ENCODE measurements at places on chromosomes 6 and 20.
A peak's percentile ranks its signal among the peaks of the same experiment; 100 is the strongest.

DNA sequence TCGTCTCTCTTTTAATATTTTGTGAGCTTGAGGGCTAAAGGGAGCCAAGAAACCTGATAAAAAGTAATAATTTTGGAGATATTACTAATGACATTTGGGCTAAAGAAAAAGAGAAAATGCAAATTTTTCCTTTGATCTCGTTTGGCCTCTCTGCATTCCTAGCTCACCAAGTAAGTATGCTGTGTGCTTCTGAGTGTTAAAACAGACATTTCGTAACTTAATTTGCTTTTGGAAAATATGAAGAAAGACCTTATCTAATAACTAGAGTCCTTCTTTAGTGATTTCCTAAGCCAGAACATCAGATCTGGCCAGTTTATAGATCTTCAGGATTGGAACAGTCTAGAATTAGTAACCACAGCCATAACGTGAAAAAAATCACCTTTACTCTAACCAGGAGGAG, 872.9 kb upstream of the SLC35B3 start:
- no peak for DNase-seq

DNA sequence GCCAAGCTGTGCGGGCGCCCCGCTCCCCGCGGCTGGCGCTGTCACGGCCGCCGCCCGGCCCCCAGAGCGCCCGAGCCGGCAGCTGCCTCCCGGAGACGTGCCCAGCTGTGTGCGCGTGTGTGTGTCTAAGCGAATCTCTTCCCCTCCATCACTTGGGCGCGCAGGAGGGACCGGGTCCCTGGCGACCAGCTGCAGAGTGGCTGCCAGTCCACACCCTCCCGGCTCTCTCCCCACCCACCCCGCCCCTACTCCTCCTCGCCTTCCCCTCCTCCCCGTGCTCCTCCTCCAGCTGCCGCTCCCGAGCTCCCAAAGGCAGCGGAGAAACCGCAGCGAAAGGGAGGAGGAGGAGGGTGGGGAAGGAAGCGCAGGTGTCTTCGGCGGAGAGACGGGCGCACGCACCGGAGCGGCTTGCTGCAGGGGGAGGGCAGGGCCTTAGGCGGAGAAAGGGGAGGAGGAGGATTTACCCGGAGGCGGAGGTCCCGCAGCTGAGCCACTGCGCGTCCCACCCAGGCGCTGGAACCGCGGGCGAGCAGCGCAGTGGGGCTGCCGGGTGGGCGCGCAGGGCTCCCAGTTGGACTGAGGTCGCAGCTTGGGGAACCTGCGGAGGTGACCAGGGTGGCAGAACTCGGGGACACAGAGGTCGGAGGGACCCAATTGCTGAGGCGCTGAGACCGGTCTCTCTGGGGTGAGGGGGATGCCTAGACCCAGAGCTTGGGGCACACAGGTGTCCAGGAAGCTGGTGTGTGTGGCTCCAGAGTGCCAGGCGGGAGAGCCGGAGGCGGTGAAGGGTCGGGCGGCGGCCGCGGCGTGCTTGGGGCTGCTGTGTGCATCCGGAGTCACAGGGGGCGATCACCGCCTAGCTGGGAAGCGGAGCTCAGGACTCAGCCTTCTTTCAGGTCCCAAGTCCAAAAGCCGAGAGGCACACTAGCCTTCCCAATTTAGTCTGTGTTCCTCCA, at the start of gene HS3ST5:
HS3ST5 (minus strand) TSS at position 198 of the 956 bp plus-strand sequence. CDS start 280,178 bp downstream, outside the sequence.
- peak; percentile 14 for DNase-seq

DNA sequence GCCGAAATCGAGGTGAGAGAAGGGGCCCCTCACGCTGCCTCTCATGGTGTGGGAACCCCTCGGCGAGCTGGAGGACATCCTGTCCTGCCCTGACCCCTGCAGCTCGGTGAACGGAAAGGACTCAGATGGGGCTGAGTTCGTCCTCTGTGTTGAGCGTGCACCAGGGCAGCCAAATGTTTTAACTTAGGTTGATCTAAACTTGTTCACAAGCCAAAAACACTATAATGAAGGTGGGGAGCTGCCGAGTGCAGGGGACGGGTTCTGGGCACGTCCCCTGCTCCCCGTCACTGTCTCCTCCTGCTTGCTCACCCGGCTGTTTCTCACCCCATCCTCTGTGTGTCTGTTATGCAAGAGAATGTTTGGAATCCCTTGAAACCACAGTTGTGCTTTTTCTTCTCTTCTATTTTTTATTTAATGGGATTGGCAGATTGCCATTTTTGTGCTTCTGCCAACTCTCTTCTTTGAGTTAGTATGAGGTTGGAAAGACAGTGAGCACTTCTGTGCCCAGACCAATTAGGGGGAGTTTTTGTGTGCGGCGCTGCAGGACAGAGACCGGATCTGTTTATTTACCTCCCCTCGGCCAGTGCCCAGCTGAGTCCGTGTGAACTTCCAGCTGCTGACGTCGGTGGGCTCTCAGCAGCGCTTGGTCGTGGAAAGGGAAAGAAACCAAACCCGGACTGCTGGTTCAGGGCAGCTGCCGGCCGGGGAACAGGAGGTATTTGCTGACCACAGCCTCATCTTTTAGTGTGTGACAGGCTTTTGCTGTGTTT, 158.1 kb downstream of the DTNBP1 start:
- DNase-seq: no peak

GRCh38 chr20:20799716-20800312, 87.4 kb upstream of the RALGAPA2 start:
- no peak for DNase-seq

GRCh38 chr6:7134999-7135745, 27.4 kb downstream of the RREB1 start:
- DNase-seq: peak; percentile 47

DNA sequence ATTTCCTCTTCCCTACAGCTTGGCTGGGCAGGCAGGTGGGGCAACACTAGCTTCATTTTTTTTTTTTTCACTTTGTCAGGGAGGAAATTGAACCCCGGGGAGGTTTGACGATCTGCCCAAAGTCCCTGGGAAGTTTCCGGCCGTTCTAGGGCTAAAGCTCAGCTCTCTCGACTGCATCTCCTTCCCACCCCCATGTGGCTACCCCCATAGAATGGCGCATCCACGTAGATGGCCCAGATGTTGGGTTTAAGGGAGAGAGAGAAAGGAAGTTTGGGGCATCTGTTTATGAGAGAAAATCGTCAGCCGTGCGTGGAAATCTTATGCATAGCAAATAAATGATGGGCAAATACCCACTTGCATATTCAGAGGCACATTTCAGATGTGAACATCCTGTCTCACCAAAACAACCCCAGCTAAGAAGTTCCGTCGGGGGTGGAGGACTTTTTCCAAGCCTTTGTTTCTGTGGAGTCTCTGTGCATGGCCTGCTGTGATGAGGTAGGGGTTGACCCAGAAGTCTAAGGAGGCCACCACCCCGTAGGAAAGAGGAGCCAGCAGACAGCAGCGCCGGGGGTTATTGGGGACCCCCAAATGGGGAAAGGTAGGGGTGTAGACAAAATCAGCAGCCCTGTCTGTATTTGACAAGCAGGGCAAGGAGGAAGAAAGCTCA, 40.5 kb upstream of the ZNF831 start:
- peak; percentile 7 for DNase-seq

GRCh38 chr6:150939399-150939798, 73.9 kb downstream of the MTHFD1L start:
- DNase-seq: no peak

GRCh38 chr6:89657445-89658158, 19.1 kb upstream of the LYRM2 start:
- no peak for DNase-seq

DNA sequence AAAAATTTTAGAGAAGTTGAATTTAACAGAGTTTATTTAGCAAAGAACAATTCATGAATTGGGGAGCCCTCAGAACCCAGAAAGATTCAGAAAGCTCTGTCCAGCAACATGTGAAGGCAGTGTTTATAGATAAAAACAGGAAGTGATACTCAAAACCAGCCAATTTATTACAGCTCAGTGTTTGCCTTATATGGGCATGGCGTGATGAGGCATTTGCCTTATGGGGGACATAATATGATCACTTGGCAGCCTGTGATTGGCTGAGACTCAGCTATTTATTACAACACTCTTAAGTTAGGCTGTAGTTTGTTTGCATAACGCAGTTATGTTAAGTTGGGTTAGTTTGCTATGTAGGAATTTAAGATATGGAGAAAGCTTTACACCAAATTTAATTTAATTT, 11.5 kb downstream of the HLA-DPA1 start:
- DNase-seq: peak; percentile 26

DNA sequence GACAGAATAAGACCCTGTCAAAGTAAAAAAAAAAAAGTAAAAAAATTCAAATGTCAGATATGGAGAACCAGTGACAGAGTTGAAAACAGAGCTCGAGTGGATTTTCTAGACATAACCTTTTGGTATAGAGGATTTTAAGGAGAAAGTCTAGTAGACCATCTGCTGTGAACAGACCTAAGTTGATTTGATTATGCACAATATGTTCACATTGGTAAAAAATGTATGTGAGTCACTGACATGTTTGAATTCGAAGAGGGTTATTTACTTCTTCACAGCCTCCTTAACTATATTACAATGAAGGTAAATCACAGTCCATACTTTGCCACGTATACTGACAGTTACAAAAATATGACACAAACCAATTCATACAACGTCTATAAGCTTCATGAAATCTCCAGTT, 7.4 kb downstream of the TINAG start:
- DNase-seq: no peak

- no peak for DNase-seq
Observed at GRCh38 chr6:2807342-2808090, 34.1 kb downstream of the SERPINB1 start.

- no peak for DNase-seq
Observed at GRCh38 chr6:52594221-52594620, 17.4 kb upstream of the TRAM2 start.

DNA sequence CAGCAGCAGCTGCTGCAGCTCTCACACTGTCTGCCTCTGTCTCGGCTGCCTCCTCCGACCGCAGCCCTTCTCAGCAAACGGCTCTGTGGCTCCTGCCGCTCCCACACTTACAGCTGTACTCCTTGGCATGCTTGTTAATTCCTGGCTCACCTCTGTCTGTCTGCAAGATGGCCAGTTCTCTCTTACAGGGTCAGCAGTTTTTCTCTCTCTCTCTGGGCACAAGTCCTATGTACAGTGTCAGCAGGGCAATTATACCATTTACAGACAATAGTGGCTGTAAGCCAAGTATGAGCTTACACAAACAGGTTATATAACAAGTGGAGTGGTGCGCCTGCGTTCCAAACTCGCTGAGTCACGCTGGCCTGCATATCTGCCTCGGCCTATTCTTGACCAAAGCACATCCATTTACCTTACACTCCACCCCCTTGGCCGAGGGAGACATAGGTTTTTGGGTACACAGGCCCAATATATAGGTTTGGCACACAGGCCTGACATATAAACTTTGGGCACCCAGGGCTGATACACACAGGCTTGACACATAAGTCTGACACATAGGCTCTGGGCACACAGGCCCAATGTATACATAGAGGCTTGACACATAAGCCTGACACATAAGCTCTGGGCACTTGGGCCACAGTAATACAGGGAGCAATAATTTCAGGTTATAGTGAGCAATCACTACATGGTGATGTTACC, 4.4 kb downstream of the ZKSCAN3 start:
- DNase-seq: no peak

DNA sequence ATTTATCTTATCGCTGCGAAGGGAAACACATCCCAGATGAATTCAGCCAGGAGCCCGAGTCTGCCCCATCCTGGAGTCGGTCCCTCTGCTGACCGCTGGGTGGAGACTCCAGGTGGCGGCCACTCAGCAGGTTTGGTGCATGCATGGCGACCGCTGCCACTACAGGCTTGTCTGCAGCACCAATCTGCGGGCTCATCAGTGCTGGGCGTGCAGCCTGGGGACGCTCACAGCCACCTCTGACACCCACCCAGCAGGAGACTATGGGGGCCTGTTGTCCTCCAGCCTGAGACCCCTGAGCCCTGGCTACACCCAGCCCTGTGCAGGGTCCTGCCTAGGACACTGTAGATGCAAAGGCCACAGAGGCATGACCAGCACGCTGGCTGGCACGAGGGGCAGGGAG, 40.5 kb upstream of the GATA5 start:
- no peak for DNase-seq

DNA sequence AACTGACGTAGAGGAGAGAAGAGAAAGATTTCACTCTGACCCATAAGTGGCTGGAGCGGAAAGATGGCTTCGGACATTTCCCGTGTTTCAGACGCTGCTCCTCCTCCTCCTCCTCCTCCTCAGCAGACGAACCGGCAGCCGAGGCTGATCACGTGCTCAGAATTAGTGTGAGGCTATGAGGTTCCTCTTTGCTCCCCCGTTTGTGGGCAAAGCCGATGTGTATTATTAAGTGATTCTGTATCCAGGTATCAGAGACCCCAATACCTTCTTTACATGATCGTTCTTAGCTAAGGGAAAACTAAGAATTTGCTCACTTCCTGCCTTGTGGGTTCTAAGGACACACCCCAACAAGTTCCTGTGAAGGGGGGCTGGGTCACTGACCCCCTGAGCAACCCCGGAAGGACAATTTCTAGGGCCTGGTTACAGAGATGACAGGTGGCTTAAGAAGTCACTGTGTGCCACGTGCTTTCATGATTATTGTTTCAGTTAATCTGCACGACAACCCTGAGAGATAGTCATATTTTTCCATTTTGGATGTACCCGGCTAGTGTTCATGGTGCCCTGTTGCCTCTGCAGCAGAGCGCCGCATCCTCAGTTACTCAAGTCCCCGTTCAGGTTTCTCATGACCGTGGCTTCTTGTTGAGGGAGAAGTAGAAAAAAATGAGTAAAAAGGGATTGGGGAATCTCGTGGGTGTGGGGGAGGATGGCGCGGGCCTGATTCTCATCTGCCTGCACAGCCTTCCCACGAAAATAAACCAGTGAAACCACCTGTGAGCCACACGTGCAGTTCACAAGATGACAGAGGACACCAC, 671.8 kb downstream of the QKI start:
- no peak for DNase-seq

- peak; percentile 10 for DNase-seq
Observed at GRCh38 chr20:52379723-52380336, 188.3 kb upstream of the ZFP64 start.

GRCh38 chr6:22737331-22737730, 168.0 kb downstream of the HDGFL1 start:
- no peak for DNase-seq

DNA sequence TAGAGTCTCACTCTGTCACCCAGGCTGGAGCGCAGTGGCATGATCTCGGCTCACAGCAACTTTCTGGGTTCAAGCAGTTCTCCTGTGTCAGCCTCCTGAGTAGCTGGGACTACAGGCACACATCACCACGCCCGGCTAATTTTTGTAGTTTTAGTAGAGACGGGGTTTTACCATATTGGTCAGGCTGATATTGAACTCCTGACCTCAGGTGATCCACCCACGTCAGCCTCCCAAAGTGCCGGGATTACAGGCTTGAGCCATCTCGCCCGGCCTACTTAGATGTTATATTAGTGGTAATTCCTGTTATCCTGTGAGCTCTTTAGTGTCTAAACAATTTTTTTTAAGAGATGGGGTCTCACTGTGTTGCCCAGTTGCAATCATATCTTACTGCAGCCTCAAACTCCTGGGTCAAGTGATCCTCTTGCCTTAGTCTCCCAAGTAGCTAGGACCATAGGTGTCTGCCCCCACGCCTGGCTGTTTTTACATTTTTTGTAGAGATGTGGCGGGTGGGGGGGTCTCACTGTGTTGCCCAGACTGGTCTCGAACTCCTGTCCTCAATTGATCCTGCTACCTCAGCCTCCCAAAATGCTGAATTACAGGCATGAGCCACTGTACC, 3.9 kb upstream of the C4A start:
- DNase-seq: no peak

GRCh38 chr6:132733283-132733682, 19.4 kb upstream of the VNN1 start:
- DNase-seq: no peak

Data from activated CD4-positive, alpha-beta T cell treated with anti-CD3 and anti-CD28 coated beads, Interleukin-10, Interleukin-2, amounts not matched to agents 100 ng/mL and 50 ng/mL, durations not matched to agents 16 hours and 8 hours (primary cell).